ENCODE measurements at places on chromosomes 16 and 17.

DNA sequence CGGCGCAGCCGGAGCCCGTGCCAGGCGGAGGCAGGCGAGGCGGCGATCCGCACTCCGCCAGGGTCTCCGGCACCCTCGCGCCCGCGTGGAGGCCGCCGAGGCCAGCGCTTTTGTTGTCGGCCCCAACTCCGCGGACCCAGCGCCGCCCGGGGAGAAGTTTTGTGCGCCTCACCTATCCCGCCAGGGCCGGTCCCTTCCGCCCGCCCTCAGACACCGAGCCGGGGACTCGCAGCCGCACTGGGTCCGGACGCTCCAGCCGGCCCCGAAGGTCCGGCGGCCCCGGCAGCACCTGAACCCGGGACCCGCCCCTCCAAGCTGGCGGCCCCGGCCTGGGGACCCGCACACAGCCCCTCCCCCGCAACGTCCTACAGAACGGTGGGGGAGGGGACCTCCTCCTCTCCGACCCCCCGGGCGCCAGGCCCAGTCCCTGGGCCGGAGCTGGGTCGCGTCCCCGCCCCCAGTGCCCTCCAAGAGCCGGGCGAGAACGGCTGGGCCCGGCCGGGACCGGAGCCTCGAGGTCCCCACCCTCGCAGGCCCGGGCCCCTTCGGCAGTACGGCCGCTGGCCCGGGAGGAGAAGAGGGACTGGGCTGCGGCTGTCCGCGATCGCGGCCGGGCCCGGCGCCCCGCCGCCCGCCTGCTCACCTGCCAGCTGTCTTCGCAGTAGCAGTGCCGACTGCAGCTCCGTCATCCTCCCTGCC is 698 bp downstream of the UBE2G1 start:
- DNase-seq, result no peak

DNA sequence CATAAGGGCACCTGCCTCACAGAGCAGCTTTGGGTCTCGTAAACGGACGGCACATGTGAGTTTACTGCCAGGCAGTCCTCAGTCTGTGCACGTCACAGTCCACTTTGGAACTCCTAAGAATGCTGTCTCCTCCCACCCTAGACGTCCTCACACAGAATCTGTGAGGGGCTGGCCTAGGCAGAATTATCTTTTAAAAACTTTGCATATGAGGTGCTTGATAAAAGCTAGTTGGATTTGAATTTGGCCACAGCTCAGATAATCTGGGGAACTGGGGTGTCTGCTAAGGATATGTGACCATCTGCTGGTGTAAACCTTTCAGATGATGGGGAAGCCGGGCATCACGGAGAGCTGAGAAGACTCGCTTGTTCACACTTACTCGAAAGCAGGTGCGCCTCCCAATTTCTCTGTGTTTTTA is 64.4 kb downstream of the METRNL start:
- DNase-seq, result no peak

- no peak for DNase-seq
Measured at GRCh38 chr17:32311028-32311536, 30.9 kb downstream of the C17orf75 start.

- DNase-seq, result peak; percentile 60
Measured at GRCh38 chr17:31508288-31509094, 117.0 kb downstream of the RAB11FIP4 start.

DNA sequence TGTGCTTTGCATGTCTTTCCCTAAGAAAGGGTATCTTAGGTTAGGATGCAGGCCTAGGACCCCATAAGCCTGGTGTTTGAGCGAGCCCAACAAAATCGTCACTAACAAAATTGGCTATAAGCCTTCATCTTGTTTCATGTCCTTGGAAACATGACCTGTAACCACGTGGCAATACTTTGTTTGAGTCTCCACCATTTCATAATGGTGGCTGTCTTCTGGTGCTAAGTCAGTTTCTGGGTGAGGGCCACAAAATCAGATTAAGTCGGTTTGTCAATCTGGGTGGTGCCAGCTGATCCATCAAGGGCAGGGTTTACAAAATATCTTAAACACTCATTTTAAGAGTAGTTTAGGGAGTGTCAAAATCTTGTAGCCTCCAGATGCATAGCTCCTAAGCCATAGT is 33.0 kb downstream of the C16orf54 start:
- DNase-seq, result no peak

DNA sequence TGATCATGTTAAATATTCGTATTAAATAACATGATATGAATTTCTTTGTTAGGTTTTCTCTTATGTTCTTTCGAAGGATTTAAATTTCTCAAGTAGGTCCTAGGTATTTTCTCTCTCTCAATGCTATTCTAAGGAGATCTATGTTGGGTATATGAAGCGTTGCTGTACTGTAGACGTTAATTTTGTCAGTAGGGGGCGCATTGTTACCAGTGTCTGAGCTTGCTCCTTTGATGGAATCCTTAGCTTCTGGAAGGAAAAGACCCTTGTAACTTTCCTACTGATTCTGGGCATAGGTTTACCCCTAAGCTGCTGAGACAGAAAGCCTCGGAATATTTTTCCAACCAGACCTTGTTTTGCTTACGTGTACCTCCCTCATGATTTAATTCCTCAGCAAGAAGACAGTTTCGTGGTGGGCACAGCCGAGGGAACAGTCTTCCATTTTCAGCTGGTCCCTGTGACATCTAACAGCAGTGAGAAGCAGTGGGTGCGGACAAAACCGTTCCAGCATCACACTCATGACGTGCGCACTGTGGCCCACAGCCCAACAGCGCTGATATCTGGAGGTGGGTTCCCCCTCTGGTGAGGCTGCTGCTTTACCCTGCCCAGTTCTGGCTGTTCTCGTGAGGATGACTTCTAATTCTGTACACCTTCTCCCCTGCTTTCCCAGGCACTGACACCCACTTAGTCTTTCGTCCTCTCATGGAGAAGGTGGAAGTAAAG is 17.9 kb downstream of the UTP4 start:
- DNase-seq, result peak; percentile 32

DNA sequence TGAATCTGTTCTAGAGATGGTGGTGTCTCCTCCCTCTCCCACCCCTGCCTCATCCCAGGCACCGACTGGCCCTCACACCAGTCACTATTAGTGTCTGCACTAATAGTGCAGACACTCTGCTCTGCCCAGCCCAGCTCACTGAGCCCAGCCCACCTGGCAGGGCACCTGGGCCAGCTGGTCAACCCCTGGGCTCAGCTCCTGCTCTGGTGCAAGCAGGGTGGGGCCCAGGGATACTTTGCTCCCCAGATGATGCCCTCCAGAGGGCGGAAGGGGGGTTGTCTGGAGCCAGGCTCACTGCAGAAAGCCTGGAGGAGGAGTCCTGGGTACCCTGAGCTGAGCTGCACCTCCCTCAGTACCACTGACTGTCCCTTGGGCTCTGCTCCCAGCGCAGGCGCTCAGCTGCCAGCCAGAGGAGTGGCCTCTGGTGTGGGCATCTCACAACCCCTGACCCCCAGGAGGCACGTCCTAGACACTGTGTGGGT is 14.5 kb downstream of the RAB11FIP4 start:
- no peak for DNase-seq

- no peak for DNase-seq
Measured at GRCh38 chr16:82641336-82641984, 14.7 kb downstream of the CDH13 start.
